Stimulated activated naive B cell treated with anti-CD40 and anti-IgM and Interleukin-4, amounts not matched to agents 10 μg/mL and 1 μg/mL and 100 μg/mL, for 72 hours (primary cell): ENCODE measurements at places on chromosomes 13 and 19.

GRCh38 chr19:4327252-4327876 is 11.3 kb downstream of the STAP2 start:
- peak; percentile 68 for DNase-seq

- no peak for DNase-seq
Observed at GRCh38 chr13:35953537-35954206, 177.5 kb downstream of the DCLK1 start.

GRCh38 chr19:16889366-16889882 is 625 bp downstream of the F2RL3 start:
- DNase-seq, result no peak

GRCh38 chr19:7515645-7516151 is at the start of gene ZNF358:
ZNF358 (plus strand) TSS chr19:7516103; CDS start chr19:7519243, 3,140 bp downstream.
- DNase-seq, result peak; percentile 38

DNA sequence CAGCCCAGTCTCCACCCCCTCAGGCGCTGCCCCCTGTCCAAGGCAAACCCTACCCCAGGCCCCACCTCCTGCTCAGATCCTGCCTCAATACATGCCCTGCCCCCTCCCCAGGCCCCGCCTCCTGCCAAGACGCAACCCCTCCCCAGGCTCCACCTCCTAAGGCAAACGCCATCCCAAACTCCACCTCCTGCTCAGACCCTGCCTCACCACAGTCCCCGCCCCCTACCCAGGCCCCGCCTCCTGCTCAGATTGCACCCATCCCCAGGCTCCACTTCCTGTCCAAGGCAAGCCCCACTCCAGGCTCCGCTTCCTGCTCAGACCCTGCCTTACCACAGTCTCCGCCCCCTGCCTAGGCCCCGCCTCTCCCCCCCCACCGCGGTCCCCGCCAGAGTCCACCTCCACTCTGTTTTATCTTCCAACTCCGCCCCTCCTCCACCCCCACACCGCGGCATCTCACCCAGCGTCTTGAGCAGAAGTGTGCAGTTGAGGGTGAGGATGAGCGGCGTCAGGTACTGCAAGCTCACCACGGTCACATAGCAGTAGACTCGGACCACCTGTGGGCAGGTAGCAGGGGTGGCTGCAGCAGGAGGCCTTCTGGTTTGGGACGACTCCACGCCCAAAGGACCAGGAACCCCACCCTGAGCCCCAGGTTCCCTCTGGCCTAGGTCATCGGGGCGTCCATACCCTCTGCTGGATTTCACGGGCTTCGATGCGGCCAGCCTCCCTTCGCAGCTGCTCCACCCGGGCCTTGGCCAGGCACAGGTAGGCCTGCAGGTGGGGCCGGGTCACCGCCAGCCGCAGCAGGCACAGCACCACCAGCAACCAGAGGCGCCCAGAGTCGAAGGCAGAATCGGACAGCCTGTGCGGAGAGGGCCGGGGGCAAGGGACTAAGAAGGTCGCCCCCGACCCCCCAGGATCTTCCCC is 17.7 kb downstream of the TMEM161A start:
- DNase-seq, result no peak
